ENCODE measurements at places on chromosomes 7 and 10.

DNA sequence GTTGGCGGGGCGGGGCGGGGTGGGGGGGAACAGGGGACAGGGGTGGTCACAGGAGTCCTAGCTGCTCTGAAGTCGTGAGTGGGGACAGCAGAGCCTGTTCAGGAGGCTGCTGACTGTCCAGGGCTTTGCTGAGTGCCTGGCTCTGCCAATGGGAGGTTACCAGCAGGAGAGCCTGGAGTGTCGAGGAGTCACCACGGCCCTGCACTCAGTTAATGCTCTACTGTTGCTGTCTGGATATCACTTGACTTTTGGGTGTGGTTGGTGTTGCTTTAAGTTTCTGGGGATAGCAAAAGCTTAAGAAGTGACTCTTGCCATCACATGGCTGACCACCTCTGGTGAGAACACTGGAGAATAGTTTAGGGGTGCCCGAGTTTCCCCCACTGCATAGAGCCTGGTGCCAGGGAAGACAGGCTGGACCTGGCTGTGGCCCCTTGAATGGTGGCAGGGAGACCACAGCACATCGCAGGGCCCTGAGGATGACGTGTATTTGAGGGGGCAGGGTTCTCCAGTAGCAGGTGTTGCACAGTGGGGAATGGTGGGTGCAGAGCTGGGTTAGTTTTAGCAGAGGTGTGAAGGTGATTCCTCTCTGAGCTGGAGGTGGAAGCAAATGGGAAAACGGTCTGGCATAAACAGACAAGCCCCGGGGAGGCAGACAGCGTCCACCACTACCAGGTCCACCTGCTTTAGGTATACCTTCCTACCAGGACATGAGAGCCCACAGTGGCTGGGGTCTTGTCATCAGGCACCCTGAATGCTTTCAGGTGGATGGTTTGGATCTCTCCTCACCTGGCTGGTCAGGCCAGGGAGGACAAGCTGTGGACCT lies 54.2 kb upstream of the CAMK2B start:
- DNase-seq, result no peak

GRCh38 chr7:157526005-157526912 lies 189.5 kb downstream of the DNAJB6 start:
- DNase-seq, result no peak

DNA sequence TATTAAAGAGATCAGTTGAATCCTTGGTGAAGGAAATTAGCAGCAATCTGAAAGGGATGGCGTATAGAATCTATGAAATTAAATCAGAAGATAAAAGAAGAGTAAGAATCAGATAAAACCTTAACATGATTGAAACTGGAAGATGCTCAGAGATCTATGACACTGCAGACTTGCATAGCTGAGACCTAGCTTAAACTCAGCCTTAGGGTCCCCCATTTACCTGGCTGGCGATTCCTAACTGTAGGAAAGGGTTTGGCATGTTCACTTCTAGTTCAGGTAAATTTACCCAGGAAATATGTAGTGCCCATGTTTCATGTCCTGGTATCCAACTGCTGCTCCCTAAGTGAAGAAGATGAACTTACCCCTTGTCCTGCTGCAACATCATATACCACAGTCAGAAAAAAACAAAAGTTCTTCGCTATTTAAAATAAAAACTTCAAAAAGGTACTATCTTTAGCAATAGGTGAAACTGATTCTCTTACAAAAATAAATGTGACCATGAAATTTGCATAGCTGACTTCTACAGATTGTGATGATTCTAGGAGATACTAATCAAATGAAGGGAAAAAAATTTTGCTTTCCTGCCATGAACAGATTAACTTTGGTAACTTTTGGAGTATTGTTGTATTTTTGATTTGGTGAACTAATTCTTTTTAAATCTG lies 47.8 kb upstream of the TMEM243 start:
- DNase-seq, result no peak

DNA sequence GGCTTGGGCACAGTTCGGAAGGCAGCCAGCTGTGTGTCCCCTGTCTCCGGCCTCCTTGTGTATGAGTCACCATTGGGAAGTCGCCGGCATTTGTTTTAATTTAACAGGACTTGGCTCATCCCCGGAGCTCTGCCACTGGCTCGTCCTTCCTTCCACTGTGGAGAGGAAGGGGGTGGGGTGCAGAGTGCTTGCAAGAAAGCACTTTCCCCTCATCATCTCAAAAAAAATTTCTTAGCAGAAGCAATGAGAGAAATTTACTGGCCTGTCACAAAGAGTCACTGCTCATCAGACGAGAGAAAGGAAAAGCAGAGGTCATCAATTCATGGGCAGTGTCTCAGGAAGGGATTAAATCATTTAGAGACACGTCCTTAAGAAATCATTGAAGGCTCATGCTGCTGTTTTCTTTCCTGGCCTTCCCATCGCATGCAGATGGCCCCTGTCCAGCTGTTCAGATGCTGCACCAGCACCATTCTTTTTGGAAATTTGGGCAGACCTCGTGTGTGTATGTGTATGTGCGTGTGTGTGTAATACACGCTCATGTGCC lies 93.3 kb downstream of the BMS1 start:
- no peak for DNase-seq

DNA sequence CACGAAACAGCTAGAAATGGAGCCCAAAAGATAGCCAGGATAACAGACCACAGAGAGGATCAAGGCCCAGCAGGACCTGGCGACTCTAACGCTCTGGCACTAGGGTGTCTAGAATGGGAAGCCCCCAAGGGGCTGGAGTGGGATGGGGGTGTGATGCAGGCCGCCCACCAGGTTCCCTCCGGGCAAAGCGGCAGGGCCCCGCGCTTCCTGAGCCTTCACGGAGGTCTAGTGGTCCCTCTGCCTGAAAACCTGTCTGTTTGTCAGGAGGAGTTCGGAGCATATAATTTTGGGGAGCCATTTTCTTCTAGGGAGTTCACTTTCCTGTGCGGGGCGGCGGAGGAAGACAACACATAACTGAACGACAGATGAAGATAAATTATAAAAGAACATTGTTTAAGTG lies 48.2 kb upstream of the FXYD4 start:
- DNase-seq, result no peak

DNA sequence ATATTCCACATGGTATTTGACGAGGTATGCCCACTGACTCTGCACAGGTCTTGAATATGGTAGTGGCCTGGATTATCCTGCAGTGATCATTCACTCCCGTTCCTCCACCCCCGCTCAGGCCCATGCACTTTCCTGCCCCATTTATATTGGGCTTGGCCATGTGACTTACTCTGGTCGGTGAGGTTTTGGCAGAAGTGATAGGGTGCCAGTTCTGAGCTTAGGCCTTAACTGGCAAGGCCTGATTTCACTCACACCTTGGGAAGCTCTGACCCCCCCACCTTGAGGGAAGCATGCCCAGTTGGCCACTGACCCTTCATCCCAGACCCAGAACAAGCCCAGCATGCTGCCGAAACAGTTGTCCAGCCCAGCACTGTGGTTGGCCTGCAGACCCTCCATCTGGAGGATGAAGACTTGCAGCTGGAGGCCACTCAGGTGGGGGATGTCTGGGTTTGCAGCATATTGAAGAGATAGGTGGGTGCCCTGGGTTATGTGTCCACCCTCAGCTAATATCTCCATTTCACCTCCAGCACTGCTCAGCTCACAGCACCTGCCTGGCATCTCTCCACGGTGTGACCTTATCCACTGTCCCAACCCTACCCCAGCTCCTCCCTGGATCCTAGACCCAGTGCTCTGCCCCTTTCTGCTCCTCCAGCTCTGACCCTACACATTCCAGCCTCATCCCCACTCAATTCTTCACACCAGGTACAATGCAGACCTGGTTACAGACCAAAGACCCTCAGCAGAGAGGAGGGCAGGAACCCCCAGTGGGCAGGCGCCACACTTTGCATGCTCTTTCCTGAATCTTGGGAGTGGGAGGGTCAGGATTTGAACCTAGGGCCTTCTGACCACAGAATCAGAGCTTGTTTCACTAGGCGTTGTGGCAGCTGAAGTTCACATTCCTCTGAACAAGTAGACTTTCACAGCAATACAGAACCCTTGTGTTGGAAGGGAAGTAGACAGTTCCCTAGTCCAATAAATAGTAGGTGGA lies 138.1 kb upstream of the CHST15 start:
- no peak for DNase-seq

DNA sequence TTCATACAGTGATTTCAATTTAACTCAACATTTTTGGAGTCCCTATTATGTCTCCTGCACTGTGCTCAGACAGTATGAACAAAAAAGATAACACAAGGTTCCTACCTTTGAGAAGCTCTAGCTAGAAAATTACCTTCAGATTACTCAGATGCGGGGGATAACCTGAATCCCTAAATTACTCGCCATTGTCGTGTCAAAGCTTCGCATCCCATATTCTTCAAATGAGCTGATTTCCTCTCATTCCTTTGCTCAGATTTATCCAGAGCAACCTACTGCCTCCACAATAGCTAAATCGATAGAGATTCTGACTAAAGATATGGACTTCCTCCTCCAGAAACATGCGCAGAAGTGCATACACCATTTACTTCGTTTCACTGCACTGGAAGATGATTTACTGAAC lies 42.6 kb downstream of the ZNF800 start:
- no peak for DNase-seq

DNA sequence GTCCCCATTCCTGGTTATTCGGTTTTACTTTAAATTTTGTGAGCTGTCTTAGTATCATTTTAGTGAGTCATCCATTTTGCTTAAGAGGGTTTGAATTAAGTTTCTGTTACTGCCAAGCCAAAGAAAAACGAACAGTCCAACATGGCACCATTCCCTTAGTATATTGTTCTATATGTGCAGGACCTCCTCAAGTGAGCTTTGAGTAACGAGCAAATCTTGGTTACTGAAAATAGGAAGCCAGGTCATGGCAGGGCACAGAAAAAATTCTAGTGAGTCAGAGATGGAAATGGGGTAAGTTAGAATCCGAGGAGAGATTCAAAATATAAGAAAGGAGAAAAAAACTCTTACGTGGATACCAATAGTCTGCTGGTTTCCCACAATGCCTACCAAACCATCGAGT lies 292.9 kb downstream of the BAMBI start:
- no peak for DNase-seq

DNA sequence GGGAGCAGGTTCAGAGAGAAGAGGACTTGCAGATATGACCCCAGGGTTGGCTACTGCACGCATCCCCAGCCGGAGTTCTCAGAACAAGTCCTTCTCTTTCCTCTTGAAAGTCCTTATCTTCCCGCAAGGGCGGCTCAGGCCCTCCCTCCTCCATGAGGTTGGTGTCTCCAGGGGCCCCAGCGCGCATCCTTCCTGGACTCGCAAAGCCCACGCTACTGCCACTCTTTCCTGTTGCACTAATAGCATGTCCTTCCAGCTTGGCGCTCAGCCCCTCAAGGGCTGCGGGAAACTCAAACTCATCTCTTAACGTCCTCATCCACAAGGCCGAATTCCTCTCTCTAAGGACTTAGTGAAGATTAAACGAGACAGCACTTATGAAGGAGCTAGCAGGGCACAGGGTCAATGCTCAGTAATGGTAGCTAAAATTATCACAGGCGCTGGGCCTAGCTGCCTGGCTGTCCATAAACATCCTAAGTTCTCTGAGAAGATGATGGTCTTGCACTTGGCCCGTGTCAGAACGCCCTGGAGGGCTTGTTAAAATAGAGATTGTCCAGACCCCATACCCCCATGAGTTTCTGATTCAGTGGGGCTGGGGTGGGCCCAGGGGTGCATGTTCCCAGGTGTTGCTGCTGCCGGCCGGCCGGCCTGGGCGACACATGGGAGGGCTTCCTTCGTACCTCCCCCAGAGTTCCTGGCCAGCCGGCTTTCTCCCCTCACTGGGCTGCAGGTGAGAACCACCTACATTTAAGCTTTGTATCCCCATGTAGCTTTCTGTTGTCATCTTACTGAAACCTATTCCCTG lies 261.4 kb downstream of the COBL start:
- DNase-seq, result no peak

DNA sequence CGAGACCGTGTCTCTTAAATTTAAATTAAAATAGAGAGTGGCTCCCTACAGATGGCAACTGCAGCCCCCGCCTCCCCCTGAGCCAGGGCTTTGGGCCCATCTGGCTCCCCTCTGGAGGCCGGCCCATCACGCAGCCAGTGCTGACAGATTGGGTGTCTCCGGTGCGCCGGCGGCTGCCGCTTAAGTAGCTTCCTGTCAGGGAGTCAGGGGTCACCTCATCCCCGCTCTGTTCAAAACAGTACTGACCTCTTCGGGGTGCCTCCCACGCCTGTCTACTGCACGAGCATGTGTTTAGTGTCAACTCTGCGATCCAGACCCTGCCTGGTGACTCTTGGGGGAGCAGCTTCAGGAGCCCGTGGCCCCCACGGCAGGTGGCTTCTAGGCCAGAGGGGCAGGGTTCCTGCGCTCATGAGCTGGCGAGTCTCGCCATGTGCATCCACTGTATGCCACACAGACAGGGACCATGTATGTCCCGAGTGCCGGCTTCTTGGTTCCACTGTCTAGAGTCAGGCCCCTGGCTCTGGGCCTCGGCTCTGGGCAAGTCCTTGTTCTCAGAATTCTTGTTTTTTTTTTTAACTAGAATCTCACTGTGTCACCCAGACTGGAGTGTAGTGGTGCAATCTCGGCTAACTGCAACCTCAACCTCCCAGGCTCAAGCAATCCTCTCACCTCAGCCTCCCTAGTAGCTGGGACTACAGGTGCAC lies 36.1 kb downstream of the KCTD7 start:
- DNase-seq, result no peak

All from right renal cortex interstitium (tissue), 3 donors.